Endothelial cell of umbilical vein (primary cell): ENCODE measurements at places on chromosomes 16 and 17. TPM values are rescaled to one million over a fixed set of nuclear protein-coding genes. Genes with fewer than 3 reads are reported as not detected.

Gene RRAD
- 0.22 and 0.46 TPM in 2 replicates for total RNA-seq

Gene CRYBA1
- total RNA-seq = not detected in 2 replicates

Gene PLK1
- total RNA-seq = 100 and 109 TPM in 2 replicates

Gene FBXW10
- not detected in 2 replicates for total RNA-seq

Gene POLG2
- total RNA-seq = 18.6 and 20.3 TPM in 2 replicates

Gene CRYM
- total RNA-seq = not detected in 2 replicates

Gene EEF2KMT
- 13.9 and 15.1 TPM in 2 replicates for total RNA-seq

Gene FOXL1
- total RNA-seq = 3.8 and 4.2 TPM in 2 replicates

Gene C17orf78
- not detected in 2 replicates for total RNA-seq

Gene CCDC144A
- total RNA-seq = 0.27 and 2.9 TPM in 2 replicates

Gene GFOD2
- total RNA-seq = 43.7 and 47.5 TPM in 2 replicates

Gene MYH2
- 0.05 TPM in 1 of 2 replicates, not detected in the other for total RNA-seq

Gene GNG13
- not detected in 2 replicates for total RNA-seq
